ENCODE measurements at places on chromosomes 1 and 21. TPM values are rescaled to one million over a fixed set of nuclear protein-coding genes. Genes with fewer than 3 reads are reported as not detected.

The HES4 gene
- total RNA-seq = 13.5 TPM

The ARHGEF19 gene
- 17.3 TPM for total RNA-seq

The PRR9 gene
- total RNA-seq = not detected

The S100B gene
- 3.2 TPM for total RNA-seq

The B3GALT2 gene
- total RNA-seq = 0.61 TPM

DNA sequence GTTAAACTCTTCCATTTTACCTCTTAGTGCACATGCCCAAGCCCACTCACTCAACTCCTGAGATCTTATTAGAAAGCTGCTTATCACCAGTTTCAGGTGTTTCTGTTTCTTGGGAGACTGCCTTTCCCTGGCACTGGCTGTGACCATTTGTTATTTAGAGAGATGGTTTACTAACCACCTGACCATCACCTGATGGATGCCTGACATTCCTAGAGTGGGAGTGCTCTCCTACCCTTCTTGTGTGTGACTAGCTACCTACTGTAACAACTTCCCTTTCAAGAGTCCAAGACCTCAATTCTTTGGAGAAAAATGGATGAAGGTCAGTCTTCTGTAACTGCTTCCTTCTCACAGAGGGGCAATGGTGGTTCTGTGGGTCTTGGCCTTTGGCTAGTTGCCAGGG, 755.2 kb upstream of the ADAMTS5 start:
- H3K4me3 ChIP-seq = no peak overlapping the region
- no peaks in the 10 kb centered on the region for H3K36me3 ChIP-seq
- H3K4me1 ChIP-seq = no peaks in the 10 kb centered on the region
- H3K27me3 ChIP-seq = no peaks in the 10 kb centered on the region
- no peak overlapping the region for H3K27ac ChIP-seq

GRCh38 chr1:34053660-34054059, 111.4 kb downstream of the CSMD2 start:
- H3K4me3 ChIP-seq = no peak overlapping the region
- no peaks in the 10 kb centered on the region for H3K27me3 ChIP-seq
- H3K27ac ChIP-seq = no peak overlapping the region
- H3K4me1 ChIP-seq = peaks cover 3% of the 10 kb centered on the region
- no peaks in the 10 kb centered on the region for H3K36me3 ChIP-seq
- no peak for DNase-seq

GRCh38 chr1:99673315-99673714, 27.4 kb downstream of the PALMD start:
- no peak overlapping the region for H3K27ac ChIP-seq
- H3K36me3 ChIP-seq = peaks cover under 1% of the 10 kb centered on the region
- no peak for DNase-seq
- H3K4me1 ChIP-seq = peaks cover 33% of the 10 kb centered on the region

GRCh38 chr1:154786804-154787570, 83.1 kb downstream of the KCNN3 start:
- no peak overlapping the region for H3K27ac ChIP-seq
- H3K36me3 ChIP-seq = no peaks in the 10 kb centered on the region
- no peak overlapping the region for H3K4me3 ChIP-seq
- DNase-seq = no peak
- H3K4me1 ChIP-seq = no peaks in the 10 kb centered on the region

GRCh38 chr1:145960468-145961108, 2.8 kb upstream of the LIX1L start:
- peak overlapping the region; percentile 60 for H3K4me3 ChIP-seq
- no peaks in the 10 kb centered on the region for H3K36me3 ChIP-seq
- H3K4me1 ChIP-seq = peaks cover 21% of the 10 kb centered on the region

DNA sequence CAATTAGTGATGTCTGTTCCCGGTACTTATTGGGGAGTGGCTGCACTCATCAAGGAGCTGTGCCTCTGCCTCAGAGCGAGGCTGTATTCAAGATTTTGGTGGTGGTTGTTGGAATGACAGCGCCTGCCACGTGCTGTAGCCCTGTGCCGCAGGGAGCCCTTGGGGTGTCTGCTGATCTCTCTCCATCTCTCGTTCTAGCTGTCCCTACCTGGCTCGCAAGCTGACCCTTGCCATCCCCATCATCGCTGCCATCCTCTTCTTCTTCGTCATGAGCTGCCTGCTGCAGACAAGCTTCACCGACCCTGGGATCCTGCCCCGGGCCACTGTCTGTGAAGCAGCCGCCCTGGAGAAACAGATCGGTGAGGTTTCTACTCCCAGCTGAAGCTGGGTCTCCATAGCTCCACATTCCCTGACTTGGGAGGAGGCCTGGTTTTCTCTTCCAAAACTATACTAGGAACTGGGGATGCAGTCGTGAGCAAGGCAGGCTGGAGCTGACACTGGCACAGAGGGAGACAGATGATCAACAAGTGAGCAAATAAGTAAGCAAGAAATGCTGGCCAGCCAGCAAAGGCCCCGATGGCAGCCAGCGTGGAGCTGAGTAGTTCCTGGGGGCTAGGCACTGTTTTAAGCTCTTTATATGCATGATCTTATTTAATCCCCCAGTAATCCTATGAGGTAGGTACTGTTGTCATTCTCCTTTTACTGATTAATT, 5.9 kb downstream of the ZDHHC18 start:
- H3K27me3 ChIP-seq = no peaks in the 10 kb centered on the region
- H3K4me1 ChIP-seq = no peaks in the 10 kb centered on the region
- peaks cover 19% of the 10 kb centered on the region for H3K36me3 ChIP-seq
- no peak overlapping the region for H3K4me3 ChIP-seq
- no peak for DNase-seq

DNA sequence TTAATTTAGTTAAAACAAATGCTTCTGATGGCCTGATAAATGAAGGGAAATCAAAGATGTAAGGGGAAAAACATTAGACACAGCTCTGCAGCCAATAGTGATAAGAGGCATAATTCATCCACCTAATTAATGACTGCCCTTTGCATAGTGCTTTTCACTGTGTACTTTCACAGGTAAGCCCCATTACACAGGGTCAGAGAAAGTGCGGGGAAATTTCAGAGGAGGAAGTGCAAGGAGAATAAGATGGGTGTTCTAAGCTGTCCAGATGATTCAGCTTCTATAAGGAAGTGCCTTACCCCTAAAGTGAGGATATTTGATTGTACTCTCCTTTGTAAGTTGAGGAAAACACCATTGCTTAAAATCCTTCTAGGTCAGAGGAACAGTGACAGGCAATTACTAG, 88.0 kb downstream of the NR5A2 start:
- H3K27me3 ChIP-seq = no peaks in the 10 kb centered on the region
- no peak for DNase-seq
- no peak overlapping the region for H3K27ac ChIP-seq
- H3K36me3 ChIP-seq = no peaks in the 10 kb centered on the region
- H3K4me3 ChIP-seq = no peak overlapping the region

GRCh38 chr1:207186503-207186902, 82.5 kb downstream of the C4BPA start:
- no peak overlapping the region for H3K27ac ChIP-seq
- H3K27me3 ChIP-seq = no peaks in the 10 kb centered on the region
- H3K4me3 ChIP-seq = no peak overlapping the region
- no peaks in the 10 kb centered on the region for H3K4me1 ChIP-seq

DNA sequence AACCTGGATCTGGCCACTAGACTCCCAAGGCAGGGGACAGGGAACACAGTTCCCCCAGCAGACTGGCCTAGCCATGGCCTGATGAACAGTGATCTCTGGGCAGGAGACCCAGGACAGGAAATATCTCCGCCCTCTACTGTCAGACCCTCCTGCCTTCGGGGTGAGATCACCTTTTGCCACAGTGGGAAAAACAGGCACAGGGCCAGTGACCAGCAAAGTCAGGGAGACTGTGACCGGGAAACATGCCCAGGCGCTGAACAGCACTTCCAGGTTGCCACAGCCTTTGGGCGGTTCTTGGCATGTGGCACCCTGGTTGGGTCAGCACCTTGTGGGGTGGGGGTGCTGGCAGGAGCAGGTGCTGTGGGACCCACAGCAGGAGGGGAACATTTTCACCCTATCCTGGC, 8.9 kb upstream of the ZNF669 start:
- no peak for DNase-seq
- H3K27ac ChIP-seq = no peak overlapping the region
- H3K4me1 ChIP-seq = no peaks in the 10 kb centered on the region
- no peaks in the 10 kb centered on the region for H3K36me3 ChIP-seq
- no peak overlapping the region for H3K4me3 ChIP-seq
- no peaks in the 10 kb centered on the region for H3K27me3 ChIP-seq

GRCh38 chr21:14116080-14116481, 94.7 kb downstream of the LIPI start:
- no peak for DNase-seq
- H3K4me1 ChIP-seq = no peaks in the 10 kb centered on the region
- no peak overlapping the region for H3K4me3 ChIP-seq
- no peaks in the 10 kb centered on the region for H3K27me3 ChIP-seq

DNA sequence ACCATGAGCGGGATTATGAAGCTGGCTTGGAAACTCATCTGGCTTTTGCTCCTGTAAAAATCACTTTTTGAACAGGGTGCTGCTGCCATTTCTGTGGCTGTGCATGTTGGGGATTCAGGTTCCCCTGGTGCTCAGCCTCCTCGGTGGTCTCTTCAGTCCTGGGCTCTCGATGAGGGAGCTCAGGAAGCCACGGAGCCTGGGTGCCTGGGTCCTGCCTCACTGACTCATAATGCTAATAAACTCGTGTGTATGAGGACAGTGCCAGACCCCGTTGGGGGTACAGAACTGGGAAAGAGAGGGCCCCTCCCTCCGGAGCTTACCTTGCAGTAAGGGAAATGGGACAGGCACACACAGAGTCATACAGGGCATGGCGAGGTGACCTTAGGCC, 5.8 kb downstream of the COQ8A start:
- H3K36me3 ChIP-seq = no peaks in the 10 kb centered on the region
- peak overlapping the region; percentile 59 for H3K27ac ChIP-seq
- DNase-seq = no peak
- peaks cover 15% of the 10 kb centered on the region for H3K4me1 ChIP-seq

DNA sequence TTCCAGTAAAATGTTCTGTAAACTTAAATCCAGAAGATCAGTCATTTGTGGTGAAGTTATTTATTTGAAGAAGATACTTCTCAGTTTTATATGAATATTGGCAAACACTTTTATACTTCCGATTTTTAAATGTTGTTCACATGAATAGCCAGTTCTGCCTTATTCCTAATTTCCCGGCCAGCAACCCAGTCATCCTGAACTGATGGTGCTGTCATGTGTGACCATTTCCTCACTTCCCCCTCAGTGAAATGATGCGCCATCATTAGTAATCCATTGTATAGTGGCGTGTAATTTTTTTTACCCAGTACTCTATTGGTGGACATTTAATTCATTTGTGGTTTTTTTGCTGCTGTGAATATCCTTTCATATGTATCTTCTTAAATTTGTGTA, 16.4 kb downstream of the GPSM2 start:
- DNase-seq = no peak
- peaks cover 2% of the 10 kb centered on the region for H3K4me1 ChIP-seq
- no peaks in the 10 kb centered on the region for H3K27me3 ChIP-seq
- no peak overlapping the region for H3K4me3 ChIP-seq

DNA sequence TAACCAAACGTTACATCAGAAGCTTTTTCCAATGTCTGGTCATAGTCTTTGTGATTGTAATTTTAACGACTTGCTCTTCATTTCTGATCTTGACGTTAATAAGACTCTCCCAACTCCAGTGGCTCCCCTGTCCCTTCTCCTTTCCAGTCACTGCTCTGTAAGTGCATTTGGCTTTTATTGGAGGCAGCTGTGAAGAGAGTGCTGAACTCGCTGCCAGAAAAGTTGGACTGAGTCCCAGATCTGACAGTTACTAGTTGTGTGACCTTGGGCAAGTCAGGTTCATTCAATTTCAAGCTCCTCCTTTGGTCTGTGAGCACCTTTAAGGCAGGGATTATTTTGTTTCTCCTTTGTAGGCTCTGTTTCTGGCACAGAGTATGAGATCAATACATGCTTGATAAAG, 109.6 kb upstream of the TSPAN2 start:
- H3K27me3 ChIP-seq = no peaks in the 10 kb centered on the region
- no peak overlapping the region for H3K4me3 ChIP-seq
- peaks cover 11% of the 10 kb centered on the region for H3K4me1 ChIP-seq
- H3K36me3 ChIP-seq = no peaks in the 10 kb centered on the region

All from lung (tissue), 17 donors.